ENCODE measurements at places on chromosomes 1 and 21.
A peak's percentile ranks its signal among the peaks of the same experiment; 100 is the strongest.

- DNase-seq, result no peak
These were observed 52.0 kb upstream of the STUM start for GRCh38 chr1:226496453-226497015.

DNA sequence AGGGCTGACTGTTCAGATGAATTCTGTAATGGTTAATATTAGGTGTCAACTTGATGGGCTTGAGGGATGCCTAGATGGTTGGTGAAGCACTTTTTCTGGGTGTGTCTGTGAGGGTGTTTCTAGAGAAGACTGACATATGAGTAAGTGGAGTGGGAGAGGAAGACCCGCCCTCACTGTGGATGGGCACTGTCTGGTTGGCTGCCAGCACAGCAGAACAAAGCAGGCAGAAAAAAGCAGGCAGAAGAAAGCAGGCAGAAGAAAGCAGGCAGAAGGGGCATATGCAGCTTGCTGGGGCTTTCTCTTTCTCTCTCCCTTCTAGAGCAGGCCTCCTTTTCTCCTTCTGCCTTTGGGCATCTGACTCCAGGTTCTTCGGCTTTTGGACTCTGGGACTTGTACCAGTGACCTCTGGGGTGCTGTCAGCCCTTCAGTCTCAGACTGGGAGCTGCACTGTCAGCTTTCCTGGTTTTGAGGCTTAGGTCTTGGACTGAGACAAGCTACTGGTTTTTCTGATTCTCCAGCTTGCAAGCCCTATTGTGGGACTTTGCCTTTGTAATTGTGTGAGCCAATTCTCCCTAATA lies 42.9 kb upstream of the CD2 start:
- DNase-seq, result no peak

- peak; percentile 76 for DNase-seq
These were observed 50.9 kb downstream of the ITPKB start for GRCh38 chr1:226688056-226688748.

DNA sequence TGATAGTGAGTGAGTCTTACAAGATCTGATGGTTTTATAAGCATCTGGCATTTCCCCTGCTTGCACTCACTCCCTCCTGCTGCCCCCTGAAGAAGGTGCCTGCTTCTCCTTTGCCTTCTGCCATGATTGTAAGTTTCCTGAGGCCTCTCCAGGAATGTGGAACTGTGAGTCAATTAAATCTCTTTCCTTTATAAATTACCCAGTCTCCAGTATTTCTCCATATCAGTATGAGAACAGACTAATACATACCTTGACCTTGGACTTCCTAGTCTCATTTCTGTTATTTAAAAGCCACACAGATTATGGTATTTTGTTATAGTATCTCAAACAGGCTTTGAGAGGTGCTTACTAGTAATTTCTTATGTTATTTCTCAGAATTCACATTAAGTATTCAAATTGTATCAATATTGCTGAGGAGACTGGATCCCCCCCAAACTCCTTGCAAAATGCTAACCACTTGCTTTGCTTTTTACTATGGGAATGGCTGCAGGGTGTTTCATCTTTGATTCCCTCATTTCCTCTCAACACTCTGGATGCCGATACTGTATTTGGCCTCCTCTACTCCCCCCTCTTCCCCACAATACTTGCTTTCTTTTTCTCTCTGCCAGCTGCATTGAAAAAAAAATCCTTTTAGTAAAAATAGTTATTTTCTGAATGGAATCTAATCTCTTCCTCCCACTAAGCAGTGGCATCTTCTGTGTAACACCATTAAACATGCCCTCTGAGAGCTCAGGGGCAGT lies 96.9 kb upstream of the WLS start:
- DNase-seq, result no peak

GRCh38 chr1:1370771-1371300 lies 4.2 kb downstream of the AURKAIP1 start:
- no peak for DNase-seq

- DNase-seq, result peak; percentile 81
These were observed 100.8 kb downstream of the PBX1 start for GRCh38 chr1:164659621-164660411.

DNA sequence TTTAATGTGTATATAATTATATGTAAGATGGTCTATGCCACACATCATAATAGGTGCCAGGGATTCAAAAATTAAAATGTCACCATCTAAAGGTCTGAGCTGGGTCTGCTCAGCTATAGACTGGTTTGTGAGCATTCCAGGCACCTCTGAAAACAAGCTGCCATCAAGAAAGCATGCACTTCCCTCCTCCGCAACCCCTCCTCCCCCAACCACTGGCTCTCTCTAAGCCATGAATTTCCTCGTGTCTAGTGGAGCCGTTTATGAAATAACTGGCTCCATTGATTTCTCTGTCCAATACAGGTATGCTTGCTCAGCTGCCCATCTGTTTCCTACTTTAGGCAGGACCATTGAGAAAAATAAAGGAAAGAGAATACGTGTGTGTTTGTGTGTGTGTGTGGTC lies 522.6 kb upstream of the PLXNA2 start:
- DNase-seq, result no peak
